Peyer's patch (tissue), 4 donors: ENCODE measurements at places on chromosomes 2 and 18.

- DNase-seq, result no peak
These were observed 593.1 kb upstream of the NRXN1 start for GRCh38 chr2:51624995-51625394.

- DNase-seq, result peak; percentile 78
These were observed 136.8 kb upstream of the ID2 start for GRCh38 chr2:8544786-8545694.

GRCh38 chr2:172613040-172613439, 57.1 kb downstream of the PDK1 start:
- no peak for DNase-seq

DNA sequence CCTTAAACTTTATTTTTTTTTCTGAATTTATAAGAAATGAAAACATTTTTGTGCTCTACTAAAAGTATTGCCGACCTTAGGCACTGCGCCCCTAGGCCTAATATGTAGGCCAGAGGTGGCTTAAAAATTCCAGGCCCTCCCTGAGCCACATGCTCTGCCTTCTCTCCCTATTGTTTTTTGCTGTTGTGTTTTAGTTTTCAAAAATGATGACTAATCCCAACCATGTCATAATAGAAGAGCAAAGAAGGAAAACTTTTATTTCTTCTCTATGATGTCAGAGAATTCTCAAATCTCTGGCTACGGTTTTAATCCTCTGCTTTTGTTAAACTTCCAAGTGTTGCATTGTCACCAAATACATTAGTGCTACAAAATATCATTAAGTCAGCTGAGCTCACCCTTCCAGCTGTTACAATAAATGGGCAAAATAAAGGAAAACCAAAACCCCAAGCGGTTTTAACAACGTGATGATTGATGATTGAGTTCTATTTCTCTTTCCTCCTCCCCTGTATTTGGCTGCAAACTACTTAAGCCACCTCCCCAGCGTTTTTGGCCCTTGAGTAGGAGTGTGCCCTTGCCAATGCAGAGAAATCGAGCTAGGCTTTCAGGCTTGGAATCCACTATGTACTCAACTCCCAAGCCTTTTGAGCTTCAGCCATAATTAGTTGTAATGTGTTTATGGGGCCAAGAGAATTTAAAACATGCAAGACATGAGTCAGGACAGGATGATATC, 163.5 kb upstream of the POU3F3 start:
- DNase-seq, result no peak

DNA sequence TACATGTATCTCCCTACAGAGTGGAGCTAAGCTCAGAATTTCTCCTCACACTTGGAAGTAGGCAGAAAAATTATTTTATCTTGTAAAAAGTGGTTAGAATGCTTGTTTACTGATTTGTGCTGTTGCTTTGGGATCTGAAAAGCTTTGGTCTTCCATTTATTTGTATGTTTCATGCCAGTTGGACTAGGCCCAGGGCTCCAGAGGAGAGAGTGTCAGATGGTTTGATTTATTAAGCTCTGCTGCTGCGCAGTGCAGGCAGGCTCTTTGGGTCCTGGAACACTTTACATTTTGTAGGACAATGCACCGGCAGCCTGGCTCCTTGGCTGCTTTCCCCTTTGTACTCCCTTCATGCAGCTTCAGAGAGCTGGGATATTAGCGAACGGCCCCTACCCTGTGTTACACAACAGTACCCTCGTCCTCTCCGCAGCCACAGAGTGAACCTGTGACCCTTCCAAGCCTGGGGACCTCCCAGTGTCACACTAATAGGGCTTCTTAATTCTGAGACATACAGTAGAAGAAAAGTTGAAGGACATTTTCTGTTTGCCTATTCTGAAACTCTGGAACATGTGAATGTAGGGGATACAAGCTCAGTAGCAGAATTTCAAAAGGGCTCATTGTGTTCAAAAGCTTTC, 56.7 kb upstream of the EML6 start:
- no peak for DNase-seq

GRCh38 chr2:231199219-231199618, 788 bp downstream of the ARMC9 start:
- no peak for DNase-seq

- no peak for DNase-seq
These were observed 175.7 kb downstream of the PMAIP1 start for GRCh38 chr18:60075477-60075876.

- no peak for DNase-seq
These were observed 110.6 kb downstream of the PRELID3A start for GRCh38 chr18:12518326-12518725.

DNA sequence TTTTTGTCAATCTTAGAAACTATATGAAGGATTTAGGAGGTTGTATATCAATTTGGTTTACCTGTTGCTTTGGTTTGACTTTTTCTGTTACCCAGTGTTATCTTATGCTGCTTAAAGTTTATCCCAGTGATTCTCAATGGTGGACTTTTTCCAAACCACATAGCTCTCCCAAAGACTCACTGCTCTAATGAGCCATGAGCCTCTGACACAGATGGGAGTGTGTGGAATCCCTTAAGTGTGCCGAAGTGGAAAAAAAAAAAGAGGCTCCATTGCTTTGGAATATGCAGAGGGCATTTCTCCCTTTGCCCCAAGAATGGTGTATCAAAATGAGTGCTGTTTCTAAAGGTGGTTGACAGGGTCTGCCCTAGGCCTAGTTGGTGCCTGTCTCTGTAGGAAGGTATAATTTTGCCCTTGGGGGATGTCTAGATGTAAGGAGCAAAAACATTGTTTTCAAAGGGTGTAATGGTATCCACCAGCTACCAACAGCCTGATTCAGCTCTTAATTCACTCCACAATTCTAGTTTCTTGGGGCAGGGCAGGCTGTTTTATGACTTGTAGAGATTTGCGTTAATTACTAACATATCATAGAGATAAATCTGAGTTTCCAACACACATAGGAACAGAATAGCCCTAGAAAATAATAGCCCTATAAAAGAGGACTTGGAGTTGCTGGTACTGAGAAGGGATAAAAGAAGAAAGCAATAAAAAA, 64.3 kb upstream of the CYP26B1 start:
- DNase-seq, result no peak

GRCh38 chr2:64260817-64261216, 116.6 kb upstream of the PELI1 start:
- peak; percentile 91 for DNase-seq

- no peak for DNase-seq
These were observed 5.2 kb downstream of the TMEM214 start for GRCh38 chr2:27038012-27038411.

DNA sequence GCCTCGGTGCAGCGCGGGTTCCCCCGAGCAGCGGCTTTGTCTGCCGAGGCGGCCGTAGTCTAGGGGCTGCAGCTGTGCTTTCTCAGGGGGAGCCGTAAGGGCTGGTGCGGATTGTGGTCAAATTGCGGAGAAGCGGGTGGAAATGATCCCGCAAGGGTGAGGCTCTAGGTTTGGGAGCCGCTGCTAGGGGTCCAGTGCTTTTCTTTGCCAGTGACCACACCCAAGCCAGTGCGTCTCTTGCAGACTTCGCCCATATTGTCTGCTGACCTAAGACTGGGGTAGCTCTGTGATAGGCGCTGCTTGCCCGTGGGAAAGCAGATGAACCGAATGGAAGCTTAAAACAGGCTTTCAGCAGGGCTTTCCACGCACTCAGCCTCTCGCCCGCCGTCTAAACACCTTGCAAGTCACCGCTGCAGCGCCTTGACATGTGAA, 2.1 kb downstream of the DPYSL5 start:
- DNase-seq, result no peak

DNA sequence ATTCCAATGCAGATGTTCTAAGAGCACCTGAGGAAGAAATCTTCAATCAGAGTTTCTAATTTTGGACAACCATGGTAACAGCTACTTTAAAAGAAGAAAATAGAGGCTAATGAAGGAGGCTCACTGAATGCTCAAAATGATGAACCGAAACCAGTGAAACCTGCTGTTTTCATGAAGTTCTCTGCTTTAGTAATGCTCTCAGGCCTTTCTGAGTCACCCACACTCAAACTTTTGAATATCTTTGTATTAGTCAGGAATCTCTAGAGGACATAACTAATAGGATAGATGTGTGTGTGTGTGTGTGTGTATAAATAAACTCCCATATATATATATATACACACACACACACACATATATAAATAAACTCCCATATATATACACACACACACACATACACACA, 76.9 kb upstream of the RIT2 start:
- no peak for DNase-seq

- DNase-seq, result no peak
These were observed 8.2 kb downstream of the DLX2 start for GRCh38 chr2:172094294-172095145.

- DNase-seq, result no peak
These were observed 20.3 kb downstream of the ACTR3 start for GRCh38 chr2:113910110-113910717.

GRCh38 chr18:1760901-1761300, 810.4 kb downstream of the METTL4 start:
- no peak for DNase-seq

DNA sequence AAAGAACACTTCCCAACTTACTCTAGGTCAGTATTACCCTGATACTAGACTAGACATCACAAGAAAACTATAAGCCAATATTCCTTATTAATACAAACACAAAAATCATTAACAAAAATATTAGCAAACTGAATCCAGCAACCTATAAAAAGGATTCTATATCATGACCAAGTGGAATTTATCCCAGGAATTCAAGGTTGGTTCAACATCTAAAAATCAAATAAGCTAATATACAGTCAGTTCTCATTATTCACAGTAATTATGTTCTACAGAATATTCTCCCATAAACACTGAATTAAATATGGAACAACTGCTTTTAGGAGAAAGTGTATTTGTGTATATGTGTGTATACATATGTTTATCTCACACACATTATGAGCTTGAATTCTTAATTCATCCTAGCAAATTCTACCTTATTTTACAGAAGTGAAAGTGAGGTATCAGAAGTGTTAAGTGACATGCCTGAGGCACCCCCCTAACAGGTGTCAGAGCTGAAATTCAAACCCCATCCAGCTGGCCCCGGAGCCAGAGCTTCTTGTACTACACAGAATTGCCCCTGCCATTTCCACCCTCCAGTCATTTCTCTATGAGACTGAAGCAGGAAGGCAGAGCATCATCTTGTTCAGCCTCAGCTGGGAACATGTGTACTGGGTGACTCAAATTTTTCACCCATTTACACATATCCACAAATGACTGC, 77.8 kb downstream of the MALT1 start:
- no peak for DNase-seq

- DNase-seq, result no peak
These were observed 634 bp upstream of the CNDP1 start for GRCh38 chr18:74533666-74534065.

GRCh38 chr2:11346023-11346482, 1.6 kb upstream of the ROCK2 start:
- no peak for DNase-seq

- peak; percentile 57 for DNase-seq
These were observed 28.6 kb downstream of the PCBP1 start for GRCh38 chr2:70115646-70116442.
